ENCODE measurements at places on chromosomes 5 and 9.

DNA sequence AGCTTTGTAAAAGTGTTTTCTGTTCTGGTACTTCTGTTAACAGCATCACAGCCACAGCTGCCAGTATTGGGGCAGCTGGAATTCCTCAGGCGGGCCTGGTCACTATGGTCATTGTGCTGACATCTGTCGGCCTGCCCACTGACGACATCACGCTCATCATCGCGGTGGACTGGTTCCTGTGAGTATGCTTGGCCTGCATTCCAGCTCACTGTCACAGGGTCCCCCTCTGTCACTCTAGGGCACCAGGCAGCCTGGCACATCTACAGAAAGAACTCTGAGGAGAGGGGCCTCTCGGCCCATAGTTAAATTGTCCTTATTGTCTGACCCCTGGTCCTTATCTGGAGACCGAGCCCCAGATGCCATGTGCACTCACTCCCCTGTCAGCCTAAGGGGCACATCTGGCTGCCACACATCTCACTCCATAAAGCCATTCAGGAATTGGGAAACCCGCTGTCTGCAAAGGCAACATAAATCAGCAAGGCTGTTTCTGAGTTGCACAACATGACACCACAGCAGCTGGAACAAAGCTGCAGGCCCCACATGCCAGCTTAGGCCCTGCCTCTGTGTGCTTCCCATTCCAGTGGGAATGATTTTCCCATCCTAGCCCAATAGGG lies 77.5 kb downstream of the SLC1A3 start:
- DNase-seq, result no peak

DNA sequence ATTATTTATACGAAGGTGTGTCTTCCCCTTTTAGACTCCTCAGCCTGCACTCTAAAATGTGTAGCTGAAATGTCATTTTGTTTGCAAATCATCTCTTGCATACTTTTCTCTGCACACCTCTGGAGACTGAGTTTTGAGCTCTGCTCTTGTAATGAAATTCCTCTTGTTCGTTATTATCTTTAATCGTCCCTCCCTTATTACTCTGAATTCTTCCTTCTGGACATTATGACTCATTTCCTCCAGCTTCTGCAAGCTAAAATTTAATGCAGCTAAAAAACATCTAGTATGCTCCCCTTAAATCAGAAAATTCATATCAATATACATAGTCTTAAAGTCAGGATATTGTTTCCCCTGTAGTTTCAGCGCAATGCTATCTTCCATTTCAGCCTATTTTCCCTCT lies 13.5 kb downstream of the ISL1 start:
- DNase-seq, result no peak

DNA sequence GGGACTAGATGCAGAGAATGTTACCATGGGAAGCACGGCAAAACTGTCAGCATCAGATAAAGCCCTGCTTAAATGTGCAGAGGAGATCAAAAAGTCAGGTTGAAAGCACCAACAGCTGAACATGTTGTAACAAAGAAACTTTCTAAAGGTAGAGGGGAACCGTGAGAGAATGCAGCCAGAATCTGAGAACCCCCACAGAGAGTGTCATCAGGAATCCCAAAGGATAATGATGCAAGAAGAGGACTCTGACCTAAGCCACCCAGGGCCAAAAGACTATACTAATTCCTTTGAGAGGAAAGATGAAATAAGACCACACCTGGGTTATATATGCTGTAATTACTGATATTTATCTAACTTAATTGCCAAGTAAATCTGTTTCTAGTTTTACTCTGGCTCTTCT lies 116.6 kb downstream of the PCSK1 start:
- no peak for DNase-seq

DNA sequence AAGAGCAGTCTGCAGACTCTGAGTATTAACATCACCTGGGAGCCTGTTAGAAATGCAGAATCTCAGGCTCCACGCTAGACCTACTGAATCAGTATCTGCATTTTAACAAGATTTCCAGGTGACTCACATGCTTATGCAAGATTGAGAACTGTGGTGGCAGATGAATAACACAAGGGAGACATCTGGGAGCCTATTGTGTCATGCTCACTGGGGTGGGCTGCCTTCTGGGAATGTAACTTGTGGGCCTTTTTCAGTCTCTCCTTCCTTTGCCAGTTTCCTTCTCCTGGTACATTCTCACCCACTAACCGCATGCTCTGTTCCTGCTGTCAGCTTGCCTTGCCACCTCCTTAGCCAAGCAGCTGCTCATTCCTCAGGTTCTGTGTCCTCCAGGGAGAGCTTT lies 176.6 kb upstream of the C9orf72 start:
- DNase-seq, result no peak

- DNase-seq, result no peak
Measured at GRCh38 chr9:123425836-123426365, 69.9 kb downstream of the CRB2 start.

GRCh38 chr9:71490810-71491209 lies 277.5 kb downstream of the CEMIP2 start:
- DNase-seq, result no peak

- no peak for DNase-seq
Measured at GRCh38 chr9:85248514-85249312, 493.0 kb downstream of the AGTPBP1 start.

- no peak for DNase-seq
Measured at GRCh38 chr9:116797276-116797675, 110.2 kb downstream of the TRIM32 start.

DNA sequence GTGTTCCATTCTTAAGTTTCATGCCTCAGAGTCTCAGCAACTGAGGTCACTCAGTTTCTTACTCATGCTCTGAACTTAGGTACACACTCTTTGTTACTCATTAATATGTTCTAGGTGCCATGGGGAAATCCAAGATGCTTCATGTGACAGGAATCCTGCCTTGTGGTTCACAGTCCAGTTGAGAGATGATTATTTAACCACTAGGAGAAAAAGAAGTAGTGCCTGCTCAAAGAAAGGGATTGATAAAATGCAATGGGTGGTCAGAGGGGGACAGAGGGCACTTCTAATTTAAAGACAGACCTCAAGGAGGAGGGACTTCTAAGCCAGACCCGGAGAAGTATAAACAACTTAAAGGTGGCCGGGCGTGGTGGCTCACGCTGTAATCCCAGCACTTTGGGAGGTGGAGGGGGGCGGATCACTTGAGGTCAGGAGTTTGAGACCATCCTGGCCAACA lies 69.0 kb downstream of the UGCG start:
- no peak for DNase-seq

- DNase-seq, result no peak
Measured at GRCh38 chr9:126893079-126893478, 21.5 kb upstream of the RALGPS1 start.

DNA sequence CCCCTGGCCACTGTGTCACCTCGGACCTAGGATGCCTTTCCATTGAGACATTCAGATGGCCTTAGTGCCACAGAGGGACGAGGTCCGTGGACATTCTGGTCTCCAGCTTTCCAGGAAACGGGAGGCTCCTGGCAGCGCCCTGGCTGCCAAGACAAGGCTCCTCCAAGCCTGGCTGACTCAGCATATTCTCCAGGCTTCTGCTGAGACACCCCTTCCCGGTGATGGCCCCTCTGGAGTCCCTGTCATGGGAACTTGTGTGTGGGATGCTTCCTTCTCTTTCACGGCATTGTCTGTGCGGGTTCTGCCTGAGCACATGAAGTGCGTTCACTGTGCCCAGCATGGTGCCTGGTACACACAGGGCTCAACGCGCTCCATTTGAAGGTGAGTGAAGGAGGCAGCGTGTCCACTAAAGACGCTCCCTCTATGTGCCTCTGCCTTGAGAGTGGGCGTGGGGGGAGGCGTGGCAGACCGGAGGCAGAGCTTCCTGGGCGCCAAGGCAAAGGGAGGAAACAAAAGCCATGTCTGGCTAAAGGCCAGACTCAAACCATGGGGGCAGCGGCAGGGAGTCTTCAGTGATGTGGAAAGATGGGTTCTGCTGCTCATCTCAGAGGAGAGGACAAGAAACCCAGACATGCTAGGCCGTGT lies 46.4 kb upstream of the PRRC2B start:
- DNase-seq, result no peak

- no peak for DNase-seq
Measured at GRCh38 chr5:139817362-139817761, 21.8 kb downstream of the PSD2 start.

DNA sequence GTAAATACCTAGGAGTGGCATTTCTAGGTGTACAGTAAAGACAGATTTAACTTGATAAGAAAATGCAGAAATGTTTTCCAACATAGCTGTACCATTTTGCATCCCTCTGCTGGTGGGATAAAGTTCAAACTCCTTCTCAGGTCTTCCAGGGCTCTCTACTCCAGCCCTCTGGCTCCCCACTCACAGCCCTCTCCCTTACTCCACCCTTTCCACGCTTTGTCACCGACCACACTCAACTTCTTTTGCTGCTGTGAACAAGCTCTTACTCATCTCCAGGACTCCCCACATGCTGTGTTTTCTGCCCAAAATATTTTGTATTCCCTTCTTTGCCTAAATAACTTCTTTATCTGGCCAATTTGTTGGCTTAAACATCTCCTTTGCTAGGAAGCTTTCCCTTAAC lies 90.6 kb upstream of the OSMR start:
- no peak for DNase-seq

GRCh38 chr9:124553738-124554137 lies 46.5 kb upstream of the NR5A1 start:
- no peak for DNase-seq

Data from omental fat pad (tissue), 4 donors.